Left colon (tissue), 2 donors: ENCODE measurements at places on chromosomes 11 and 22. TPM values are rescaled to one million over a fixed set of nuclear protein-coding genes. Genes with fewer than 3 reads are reported as not detected.

The IFITM1 gene
- 127 TPM for total RNA-seq

DNA sequence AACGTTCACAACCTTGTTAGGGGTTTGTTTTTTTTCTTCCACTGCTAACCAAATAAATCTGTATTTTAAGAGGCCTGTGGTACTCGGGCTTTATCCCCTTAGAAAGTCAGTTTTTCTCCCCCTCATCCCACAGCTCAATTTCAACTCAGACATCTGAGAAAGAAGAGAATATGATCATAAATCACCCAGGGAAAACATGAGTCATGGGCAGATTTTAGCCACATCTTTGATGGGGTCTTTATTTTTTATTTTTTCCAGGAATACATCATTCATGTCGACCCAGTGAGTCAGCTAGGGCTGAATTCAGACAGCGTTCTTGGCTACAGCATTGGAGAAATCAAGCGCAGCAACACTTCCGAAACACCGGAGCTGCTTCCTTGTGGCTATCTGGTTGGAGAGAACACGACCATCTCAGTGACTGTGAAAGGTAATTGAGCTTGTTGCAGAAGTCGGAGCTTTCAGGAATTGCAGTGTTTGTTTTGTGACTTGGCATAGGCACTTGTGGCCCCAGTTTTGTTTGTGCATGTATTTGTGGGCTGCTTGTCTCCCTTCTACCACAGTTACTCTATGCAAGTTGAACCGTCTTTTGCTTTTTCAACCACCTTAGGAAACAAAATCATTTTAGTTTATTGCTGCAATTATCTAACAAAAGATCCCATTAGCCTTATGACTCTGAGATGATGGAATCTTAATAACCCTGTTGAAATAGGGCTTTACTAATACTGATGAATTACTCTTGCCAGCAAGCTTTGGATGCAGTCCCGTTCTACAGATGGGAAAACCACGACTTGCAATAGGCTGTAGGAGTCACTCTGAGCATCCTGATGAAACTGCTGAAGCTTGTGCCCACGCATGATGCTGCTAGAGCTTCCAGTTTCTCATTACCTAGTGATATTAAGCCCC, 62.7 kb downstream of the DBX1 start:
- no peak for DNase-seq

- DNase-seq, result peak; percentile 46
Observed at GRCh38 chr11:74004759-74005615, 3.9 kb downstream of the UCP3 start.

The PGGHG gene
- 20.6 TPM for total RNA-seq

DNA sequence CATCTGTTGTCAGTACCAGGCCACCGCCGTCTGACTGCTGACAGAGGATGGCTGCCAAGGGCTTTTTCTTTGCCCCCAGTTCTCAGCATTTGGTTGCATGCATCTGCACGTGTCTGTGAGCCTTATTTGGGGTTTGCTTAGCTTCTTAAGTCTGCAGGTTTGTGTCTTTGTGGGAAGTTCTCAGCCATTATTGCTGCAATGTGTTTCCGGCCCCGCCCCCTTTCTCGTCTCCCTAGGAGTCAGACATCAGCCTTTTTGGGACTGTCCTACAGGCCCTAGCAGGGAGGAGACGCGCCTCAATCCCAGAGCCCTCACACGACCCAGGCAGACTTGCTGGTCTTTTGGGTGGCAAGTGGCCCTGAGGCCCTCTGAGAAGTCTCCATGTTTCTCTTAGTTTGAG, 8.0 kb downstream of the MOB2 start:
- DNase-seq, result peak; percentile 19

DNA sequence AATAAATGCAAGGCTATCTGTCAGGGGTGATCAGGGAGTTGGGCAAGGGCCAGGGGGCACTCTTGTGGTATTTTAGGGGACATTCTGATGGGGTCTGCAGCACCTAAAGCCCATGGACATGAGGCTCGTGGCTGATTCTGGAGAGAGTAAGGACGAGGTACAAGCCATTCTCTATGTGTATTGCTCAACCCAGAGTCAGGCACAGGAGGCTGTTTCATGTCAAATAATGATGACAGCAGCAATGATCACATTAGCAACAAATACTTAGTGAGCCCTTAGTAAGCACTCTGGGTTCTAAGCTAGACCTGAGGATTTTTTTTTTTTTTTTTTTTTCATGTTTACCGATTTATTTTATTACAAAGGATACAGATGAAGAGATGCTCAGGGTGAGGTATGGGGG, 83.5 kb upstream of the THY1 start:
- DNase-seq, result no peak

The ACTN3 gene
- not detected for total RNA-seq

GRCh38 chr22:49883294-49883640, 29.6 kb downstream of the ZBED4 start:
- DNase-seq, result no peak

The RASGRP2 gene
- 2.0 TPM for total RNA-seq

DNA sequence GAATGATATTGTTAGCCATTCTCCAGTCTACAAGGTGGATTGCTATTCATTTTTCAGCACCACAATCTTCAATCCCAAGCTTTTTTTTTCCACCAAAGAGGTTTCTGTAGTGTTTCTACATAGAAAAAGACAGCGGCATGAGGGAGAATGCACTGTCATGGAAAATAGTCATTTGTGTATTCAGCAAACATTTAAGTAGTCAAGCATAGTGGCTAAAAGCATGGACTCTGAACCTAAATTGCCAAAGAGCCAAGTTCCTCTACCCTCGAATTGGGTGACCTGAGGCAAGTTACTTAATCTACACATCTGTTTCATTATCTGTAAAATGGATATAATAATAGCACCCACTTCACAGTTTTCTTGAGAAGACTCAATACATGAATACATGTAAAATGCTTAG, 14.2 kb downstream of the GAS2 start:
- DNase-seq, result no peak

DNA sequence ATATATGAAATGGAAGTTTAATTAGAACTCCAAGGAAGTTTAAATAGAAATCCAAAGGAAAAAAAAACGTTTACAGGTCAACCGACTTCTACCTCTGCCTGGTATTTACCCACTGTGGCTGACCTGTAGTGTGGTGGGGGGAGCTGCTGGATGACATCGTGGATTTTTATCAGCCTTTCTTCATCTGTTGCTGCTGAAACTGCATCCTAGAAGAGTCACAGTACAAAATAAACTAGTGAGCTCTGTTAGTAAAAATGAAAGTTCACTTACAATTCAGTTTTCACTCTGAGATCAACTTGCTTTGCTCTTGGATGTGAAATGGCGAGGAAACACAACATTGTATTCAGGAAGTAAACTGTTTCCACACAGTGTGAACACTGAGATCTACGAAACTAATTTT, 43.2 kb upstream of the TP53AIP1 start:
- no peak for DNase-seq

DNA sequence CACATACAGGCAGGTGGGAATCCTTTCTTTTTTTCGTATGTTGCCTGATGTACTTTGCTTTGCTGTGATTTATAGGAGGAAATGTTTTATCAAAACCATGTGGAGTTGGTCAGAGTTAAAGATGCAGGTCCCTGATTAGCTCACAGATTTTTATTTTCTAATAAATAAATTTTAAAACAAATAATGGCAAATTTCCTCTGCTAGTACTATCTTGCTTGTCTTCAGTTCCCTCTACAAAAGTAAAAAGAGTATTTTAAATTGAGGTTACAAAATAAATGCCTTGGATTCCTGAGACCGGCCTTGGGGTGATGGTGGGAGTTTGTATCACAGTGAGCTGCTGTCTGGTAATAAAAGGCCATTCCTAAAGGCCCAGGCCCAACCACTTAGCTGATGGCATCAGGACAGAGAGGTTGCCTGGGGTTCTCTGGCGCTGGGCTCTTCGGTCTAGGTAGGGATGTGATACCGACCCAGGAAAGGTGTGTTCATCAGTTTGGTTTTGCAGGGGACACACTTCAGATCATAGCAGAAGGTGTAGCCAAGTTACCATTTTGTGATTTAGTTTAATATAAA, 129.0 kb downstream of the TBC1D22A start:
- no peak for DNase-seq

GRCh38 chr11:95985174-95985808, 61.4 kb upstream of the MTMR2 start:
- no peak for DNase-seq

GRCh38 chr11:80163441-80163840, 722.6 kb upstream of the TENM4 start:
- no peak for DNase-seq

DNA sequence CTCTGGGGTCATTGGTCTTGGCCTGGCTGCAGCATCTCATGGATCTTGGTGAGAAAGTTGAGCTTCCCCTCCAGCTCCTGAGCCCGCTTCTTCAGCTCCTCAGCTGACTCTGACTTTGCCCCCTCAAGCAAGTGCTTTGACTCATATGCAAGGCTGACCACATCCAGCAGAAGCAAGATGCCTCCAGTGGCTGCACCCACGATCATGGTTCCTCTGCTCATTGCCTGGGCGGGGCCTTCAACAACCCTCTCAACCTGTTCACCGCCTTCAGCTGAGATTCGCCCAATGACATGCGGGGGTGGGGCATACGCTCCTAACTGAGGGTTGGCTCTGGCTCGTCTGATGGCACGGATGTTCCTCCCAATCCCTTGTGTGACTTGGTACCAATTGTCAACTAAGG, 11.9 kb downstream of the APOL2 start:
- DNase-seq, result no peak

DNA sequence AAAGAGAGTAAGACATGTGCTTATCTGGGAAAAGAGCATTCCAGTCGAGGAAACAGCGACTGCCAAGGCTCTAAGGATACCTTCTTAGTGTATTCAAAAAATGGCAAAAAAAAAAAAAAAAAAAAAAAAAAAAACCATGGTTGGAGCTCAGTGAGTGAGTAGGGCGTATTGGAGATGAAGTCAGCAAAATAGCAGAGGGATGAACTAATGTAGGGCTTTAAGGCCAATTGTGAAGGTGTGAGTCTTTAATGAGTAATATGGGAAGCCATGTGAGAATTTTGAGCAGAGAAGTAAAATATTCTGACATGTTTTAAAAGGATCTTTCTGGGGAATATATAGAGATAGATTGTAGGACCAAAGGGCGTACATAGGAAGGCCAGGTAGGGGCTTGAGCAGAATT, 498.6 kb upstream of the ISX start:
- DNase-seq, result no peak

DNA sequence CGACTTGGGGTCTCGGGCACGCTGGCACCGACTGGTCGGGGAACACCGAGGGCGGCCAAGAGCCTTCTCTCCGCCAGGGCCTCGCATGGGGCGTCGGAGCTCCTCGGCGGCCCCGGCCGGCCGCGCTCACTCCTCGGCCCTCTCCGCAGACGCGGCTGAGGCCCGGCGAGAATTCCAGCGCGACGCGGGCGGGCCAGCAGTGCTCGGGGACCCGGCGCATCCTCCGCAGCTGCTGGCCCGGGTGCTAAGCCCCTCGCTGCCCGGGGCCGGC, 5.6 kb downstream of the TBX1 start:
- no peak for DNase-seq

The PIH1D2 gene
- 0.98 TPM for total RNA-seq

DNA sequence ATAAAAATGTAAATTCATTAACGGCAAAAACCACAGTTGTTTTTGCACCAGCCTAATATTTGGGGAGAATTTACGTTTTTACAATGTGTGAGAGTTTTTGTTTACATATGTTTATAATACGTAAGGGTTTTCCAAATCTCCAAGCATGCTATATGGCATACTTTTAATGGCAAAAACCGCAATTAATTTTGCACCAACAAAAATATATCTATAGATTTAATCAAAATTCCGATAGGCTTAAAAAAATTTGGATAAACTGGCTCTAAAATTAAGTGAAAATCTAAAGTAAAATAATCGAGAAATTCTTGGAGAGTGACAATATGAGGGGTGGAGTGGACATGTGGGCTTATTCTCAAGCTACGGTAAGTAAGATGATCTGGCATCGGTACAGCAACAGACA, 22.8 kb downstream of the KRTAP5-6 start:
- DNase-seq, result no peak

- DNase-seq, result no peak
Observed at GRCh38 chr11:8098361-8098760, 17.4 kb downstream of the TUB start.
